Putamen (tissue), 1 donor: ENCODE measurements at places on chromosomes 16 and 17.

- no peak for DNase-seq
These were observed 14.5 kb downstream of the GLIS2 start for GRCh38 chr16:4330277-4330874.

DNA sequence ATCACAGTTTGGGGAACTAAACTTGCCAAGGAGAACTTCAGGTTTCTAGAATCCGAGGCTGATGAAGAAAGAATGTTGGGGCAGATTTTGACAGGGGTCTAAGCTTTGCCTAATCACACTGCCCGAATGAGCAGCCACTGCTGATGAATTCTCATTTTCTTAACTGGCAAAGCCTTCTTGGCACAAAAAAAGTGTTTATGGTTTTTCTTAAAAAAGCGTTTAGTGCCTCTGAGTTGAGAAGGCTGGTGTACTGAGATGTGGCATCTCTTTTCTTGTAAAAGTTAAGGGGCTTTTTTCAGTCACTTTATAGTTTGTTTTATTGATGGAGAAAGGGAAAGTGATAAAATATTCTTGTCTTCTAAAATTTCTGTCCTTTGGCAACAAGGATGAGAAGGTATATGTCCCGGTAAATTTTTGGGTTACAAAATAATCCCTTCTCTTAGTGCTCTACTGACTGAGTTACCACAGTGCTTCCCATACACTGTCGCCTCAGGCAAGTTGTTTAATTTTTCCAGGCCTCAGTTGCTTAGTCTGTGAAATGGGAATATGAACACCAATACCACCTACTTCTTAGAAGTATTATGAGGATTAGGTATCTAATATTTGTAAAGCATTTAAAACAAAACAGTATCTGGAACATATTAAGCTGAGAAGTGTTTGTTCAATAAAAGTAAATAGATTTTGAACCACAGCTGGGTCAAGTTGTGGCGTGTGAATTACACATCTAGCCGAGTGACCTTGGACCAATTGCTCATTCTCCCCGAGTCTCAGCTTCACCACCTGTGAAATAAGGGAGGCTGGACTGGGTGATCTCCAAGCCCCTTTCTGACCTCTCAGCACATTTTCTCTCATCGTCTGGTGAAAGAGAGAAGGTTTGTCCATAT is 320.8 kb downstream of the HAPSTR1 start:
- no peak for DNase-seq

GRCh38 chr16:799948-800833 is at the start of gene GNG13:
TSS of gene GNG13 (minus strand) at chr16:800734. CDS start at chr16:799077, 1,657 bp downstream.
- DNase-seq: no peak

- no peak for DNase-seq
These were observed 204.1 kb upstream of the NLRP1 start for GRCh38 chr17:5788266-5788900.

DNA sequence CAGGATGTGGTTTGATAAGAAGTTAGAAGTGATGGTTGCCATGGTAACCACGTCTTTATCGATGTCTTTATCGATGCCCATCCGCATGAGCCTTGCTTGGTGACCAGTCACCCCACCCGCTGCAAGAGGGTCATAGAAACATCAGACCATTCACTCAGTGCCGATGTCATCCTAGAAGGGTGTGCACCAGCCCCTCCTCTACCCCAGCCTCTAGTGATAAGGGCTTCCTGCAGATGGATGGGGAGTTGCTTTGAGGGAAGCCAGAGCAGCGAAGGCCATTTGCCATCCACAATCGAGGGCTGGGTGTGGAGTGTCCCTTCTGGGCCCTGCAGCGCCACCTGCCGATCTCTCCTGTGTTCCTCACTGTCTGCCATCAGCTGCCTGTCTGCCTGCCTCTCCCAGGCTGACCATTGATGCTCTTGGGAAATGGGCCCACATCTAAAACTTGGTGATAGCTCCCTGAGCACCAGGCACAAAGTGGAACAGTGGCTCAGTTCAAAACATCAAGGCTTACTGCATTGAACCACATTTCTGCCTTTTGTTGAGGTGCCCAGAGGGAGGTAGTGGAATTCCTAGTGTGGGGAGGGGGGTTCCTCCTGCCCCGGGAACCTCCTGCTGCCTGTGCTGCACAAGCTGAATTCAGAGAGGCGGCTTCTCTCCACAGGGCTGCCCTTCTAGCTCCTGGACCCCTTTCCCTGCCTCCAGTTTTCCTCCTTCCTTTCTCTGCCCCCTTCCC is 8.9 kb downstream of the CALB2 start:
- no peak for DNase-seq

DNA sequence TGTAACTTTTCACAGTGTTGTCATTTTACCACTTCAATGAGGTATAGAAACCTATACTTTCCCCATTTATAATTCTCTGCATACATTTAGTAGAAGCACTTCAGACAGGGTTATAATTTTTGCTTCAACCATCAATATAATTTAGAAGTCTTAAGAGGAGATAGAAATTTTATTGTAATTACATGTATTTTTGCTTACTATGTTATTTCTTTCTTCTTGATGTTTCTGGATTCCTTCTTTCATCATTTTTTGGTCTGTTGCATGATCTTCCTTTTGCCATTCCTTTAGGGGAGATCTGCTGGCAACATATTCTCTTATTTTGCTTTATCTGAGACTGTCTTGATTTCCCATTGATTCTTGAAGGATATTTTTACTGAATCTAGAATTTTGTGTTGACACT is 31.1 kb downstream of the SPECC1 start:
- no peak for DNase-seq

- DNase-seq: no peak
These were observed 99.9 kb upstream of the ZNF750 start for GRCh38 chr17:82939621-82940135.

DNA sequence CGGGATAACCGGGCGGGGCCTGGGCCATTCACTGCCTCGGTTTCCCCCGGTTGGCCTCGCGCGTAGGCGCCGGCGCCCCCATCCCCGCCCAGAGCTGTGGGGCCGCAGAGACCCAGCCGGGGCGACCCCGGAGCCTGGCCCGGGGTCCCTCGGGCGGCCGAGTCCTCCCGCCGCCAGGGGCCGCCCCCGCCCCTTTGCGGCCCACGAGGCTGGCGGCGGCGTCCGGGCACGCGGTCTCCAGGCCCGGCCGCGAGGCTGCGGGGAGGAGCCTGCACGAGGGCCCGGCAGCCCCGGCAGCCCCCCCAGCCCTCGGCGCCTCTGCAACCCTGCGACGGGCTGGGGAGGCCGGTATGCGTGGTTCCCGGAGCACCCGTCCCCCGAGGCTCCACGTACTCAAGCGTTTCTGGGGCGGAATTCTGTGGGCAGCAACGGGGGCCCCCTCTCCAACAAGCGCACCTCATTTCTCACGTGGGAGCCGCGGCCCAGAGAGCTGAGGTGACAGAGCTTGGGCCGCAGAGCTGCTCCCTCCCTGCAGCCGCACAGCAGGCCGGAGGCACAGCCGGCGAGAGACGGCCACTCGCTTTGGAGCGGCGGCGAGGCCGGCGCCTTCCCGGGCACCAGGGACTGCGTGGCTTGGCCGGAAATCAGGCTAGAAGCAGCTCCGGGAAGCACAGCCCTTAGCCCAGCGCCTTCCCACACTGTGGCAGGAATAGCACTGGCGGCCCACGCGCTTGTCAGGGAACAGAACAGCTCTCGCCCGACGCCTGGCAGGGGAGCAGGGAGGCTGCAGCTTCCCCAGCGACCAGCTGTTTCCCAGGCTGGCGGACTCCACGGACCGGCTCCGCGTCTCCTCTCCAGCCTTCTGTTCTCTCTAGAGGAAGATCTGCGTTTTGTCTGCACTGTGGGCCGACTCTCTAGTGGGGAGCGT is 867 bp upstream of the LIMD2 start:
- DNase-seq: peak; percentile 79

- no peak for DNase-seq
These were observed 44.5 kb upstream of the MLYCD start for GRCh38 chr16:83854420-83854819.

DNA sequence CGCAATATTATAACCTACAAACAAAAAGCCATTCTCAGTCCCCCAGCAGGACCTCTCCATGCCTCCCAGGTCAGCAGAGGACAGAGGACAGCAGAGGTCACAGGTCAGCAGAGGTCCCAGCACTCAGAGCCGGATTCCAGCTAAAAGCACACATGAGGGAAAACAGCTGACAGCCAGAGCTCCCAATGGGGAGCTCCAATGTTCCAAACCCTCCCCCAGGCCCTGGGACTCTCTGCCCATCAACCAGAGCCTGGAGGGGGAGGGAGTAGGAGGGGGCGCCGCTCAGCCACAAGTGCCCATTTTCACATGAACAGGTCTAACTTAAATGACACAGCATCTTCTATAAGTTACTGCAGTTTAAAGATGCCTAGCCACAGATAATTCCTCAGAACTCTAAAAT is 77.5 kb downstream of the ANKRD11 start:
- no peak for DNase-seq

GRCh38 chr16:88854306-88855111 is 2.2 kb downstream of the GALNS start:
- DNase-seq: no peak

DNA sequence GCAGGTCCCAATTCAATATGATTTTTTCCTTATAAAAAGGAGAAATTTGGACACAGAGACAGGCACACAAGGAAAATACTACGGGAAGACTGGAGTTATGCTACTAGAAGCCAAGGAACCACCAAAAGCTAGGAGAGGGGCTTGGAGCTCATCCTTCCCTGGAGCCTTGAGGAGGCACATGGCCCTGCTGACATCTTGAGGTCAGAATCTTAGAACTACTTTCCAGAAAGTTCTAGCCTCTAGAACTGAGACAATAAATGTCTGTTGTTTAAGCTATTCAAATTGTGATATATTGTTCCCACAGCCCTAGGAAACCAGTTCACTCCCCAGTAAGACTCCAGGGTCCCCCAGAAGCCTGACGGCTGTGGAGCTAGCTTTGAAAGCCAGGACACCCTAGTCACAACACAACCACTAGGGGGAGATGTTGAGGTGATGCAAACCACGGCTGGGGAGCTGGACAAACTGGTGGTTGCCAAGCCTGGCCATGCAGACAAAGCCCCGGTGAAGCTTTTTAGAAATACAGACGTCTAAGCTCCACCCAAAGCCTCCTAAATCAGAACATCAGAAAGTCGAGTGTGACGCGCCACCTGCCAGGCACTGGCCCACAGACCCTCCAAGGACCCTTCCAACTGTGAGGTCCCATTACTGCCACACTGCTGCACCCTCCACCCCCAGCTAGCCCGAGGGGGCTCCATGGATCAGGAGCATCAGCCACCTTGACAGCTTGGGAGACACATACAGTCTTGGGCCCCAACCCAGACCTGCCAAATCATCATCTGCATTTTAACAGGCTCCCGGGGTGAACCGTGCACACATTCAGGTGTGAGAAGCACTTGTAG is 106.4 kb downstream of the SLC39A11 start:
- peak; percentile 80 for DNase-seq

- DNase-seq: no peak
These were observed 2.6 kb downstream of the SNX20 start for GRCh38 chr16:50678531-50678930.

DNA sequence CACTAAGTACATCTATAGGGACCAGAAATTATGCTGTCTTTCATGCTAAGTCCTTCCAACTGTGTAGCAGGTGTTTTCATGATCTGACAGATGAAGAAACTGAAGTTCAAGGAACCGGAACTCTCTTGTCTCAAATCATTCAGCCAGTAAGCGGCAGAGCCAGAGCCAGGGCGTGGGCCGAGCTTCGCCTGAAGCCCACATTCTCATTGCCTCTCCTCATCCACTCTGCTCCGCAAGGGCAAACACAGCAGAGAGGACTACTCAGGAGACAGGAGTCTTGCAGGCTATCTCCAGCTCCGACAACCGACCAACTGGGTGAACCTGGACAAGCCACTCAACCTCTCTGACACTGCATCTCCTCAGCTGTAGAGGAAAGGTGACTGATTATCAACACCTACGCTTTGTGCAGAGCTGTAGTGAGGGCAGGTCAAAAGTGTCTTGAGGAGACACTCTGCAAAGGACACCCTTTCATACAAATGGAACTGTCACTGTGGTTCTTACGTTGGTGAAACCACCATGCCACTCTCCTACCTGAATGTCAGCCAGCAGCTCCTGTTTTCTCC is 72.9 kb downstream of the CYTH1 start:
- DNase-seq: no peak

DNA sequence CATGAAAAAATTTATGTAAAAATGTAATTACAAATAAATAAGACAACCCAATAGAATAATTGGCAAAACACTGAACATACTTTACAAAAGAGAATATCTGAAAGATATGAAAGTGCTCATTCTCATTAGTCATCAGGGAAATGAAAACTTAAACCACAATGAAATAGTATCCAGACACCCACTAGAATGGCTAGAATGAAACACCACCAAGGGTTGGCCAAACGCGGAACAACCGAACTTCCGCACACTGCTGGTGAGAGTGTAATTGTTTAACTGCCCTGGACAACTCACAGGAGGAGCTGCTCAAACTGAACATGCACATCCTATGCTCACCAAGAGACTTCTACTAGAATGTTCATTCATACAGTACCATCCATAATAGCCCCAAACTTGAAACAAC is 5.8 kb upstream of the ZDHHC7 start:
- no peak for DNase-seq
